Activated effector memory CD4-positive, alpha-beta T cell treated with Interleukin-2 at 50 U/mL for 16 hours (primary cell): ENCODE measurements at places on chromosomes 2 and 18.

DNA sequence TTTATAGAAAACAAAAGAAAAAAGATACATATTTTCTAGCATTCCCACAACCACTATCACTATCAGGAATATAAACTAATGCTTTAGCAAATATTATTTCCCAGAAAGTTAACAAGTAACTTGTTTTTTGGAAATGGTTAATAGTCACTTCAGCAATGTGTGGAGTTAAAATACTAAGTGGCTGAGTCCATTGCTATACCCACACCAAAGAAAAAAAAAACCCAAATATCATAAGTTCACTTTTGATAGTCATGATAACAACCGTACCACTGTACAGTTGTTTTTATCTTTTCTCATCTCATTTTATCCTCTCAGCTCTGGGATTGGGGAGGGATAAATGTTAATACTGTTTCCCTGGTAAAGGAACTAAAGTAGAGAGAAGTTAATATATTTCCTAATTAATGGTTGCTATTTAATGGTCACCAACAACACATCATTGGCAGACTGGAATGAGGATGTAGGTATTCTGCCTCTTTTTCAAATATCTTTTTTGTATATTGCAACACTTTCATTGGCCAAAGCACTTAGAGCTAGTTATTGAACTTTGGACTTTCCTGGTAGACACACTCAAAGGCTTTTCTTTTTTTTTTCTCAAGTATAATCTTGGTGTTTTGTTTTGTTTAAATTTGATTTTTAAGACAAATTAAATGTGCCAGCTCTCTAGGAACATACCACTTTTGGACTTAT is 18.4 kb upstream of the KANSL1L start:
- DNase-seq: no peak

- DNase-seq: no peak
Measured at GRCh38 chr2:221100467-221101089, 471.5 kb downstream of the EPHA4 start.

DNA sequence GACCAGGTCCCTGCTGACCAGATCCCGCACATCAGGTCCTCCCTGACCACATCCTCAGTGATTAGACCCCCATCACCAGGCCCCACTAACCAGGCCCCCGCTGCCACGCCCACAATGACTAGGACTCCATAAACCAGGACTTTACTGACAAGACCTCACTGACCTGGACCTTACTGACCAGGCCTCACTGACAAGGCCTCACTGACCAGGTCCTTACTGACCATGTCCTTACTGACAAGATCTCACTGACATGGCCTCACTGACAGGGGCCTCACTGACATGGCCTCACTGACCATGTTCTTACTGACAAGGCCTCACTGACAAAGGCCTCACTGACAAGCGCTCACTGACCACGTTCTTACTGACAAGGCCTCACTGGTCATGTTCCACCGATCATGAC is 107.9 kb upstream of the TEKT4 start:
- DNase-seq: no peak

- DNase-seq: no peak
Measured at GRCh38 chr2:224975761-224976160, 66.5 kb downstream of the DOCK10 start.

DNA sequence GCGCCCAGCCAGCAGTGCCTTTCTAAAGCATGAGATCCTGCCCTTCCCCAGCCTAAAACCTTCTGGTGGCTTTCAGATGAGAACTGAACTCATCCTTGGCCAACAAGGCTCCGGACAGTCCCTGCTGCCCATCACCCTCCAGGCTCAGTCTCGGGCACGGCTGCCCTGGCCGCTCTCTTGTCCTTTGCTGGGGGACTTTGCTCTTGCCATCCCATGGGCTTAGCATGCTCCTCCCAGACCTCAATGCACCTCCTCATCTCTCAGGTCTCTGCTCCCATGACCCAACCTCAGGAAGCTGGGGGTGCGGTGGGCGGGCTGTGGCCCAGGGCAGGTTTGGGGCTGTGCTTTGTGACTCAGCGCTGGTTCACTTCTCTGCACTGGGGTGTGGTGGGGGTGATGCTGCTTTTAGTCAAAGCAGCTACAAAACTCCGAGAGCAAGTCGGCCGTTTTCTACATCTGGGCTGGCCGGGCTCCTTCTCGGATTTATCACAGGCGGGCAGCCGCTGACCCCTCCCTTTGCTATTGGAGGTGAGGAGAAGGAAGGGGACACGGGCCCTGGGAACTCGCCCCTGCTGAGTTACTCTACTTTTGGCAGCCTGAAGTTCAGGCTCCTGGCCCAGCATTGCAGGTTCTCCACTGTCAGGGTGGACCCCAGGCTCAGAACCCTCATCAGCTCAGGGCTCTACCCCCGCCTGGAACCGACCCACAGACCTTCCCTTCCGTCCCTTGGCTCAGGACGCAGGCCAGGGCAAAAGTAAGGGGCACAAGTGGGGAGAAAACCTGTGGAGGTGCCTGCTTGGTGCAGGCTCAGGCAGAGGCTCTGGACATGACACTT is 90.6 kb upstream of the TAF1B start:
- peak; percentile 82 for DNase-seq

DNA sequence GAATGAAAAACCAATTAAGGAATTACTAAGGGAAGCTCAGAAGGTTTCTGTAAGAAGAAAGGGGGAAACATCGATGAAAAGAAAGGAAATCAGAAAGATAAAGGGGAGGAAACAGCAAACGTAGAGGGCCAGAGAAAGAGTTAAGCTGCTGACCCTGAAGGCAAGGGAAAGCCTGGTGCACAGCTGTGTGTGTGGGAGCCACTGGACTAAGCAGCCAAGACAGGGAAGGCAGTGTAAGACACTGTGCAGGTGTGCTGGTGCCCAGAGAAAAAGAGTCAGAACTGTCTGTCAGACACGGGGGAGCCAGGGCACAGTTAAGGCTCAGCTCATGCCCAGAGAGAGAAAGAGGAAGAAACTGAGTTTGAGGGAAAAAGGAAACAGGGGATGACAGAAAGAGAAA is 104.0 kb downstream of the HIBCH start:
- DNase-seq: no peak

GRCh38 chr2:239678186-239678490 is 277.3 kb upstream of the HDAC4 start:
- DNase-seq: no peak

- DNase-seq: no peak
Measured at GRCh38 chr2:134999521-134999920, 47.7 kb downstream of the MAP3K19 start.

DNA sequence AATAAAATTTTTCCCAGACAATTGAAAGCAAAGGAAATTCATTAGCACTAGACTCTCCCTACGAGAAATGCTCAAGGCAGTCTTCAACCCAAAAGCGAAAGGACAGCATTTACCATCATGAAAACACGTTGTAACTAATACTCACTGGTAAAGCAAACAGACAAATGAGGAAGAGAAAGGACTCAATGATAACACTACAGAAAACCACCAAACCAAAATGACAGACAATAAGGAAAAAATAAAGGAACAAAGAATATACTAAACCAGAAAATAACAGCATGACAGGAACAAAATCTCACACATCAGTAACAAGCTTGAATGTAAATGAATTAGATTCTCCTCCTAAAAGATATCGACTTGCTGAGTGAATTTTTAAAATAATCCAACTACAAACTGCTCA is 190.7 kb downstream of the NOL4 start:
- DNase-seq: no peak

GRCh38 chr2:200689115-200689514 is 103.3 kb downstream of the AOX1 start:
- no peak for DNase-seq

- no peak for DNase-seq
Measured at GRCh38 chr2:119442850-119443249, 11.2 kb downstream of the TMEM37 start.

- DNase-seq: no peak
Measured at GRCh38 chr2:170965446-170966225, 36.6 kb downstream of the GORASP2 start.

DNA sequence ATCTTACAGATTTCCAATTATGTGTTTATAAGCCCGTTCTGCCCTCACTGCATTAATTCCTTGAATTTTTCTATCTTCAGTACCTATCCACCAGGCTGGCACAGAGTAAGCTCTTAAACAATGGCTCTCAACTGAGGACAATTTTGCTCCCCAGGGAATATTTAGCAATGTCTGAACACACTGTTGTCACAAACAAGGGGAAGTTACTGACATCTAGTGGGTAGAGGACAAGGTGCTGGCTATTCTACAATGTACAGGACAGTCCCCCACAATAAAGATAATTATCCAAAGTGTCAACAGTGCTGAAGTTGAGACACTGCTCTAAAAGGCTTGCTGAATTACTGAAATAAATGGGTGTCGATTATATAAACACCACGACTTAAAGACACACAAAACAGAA is 5.0 kb downstream of the NDUFS1 start:
- DNase-seq: no peak

- DNase-seq: no peak
Measured at GRCh38 chr2:210072922-210073509, 70.6 kb downstream of the RPE start.

GRCh38 chr2:84958135-84959059 is 12.6 kb upstream of the KCMF1 start:
- DNase-seq: no peak

DNA sequence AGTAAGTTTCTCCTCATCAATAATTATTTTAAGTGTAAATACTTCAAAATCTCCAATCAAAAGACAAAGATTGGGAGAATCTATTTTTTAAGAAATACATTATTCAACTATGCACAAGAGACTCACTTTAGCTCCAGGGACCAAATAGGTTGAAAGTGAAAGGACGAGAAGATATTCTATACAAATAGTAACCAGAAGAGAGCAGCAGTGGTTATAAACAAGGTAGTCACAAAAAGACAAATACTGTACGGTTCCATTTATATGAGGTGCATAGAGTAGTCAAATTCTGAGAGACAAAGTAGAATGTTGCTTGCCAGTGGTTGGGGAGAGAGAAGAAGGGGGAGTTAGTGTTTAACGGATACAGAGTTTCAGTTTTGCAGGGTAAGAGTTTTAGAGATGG is 69.8 kb downstream of the POU3F3 start:
- DNase-seq: no peak

- DNase-seq: no peak
Measured at GRCh38 chr2:236826606-236827156, 257.1 kb downstream of the ACKR3 start.

DNA sequence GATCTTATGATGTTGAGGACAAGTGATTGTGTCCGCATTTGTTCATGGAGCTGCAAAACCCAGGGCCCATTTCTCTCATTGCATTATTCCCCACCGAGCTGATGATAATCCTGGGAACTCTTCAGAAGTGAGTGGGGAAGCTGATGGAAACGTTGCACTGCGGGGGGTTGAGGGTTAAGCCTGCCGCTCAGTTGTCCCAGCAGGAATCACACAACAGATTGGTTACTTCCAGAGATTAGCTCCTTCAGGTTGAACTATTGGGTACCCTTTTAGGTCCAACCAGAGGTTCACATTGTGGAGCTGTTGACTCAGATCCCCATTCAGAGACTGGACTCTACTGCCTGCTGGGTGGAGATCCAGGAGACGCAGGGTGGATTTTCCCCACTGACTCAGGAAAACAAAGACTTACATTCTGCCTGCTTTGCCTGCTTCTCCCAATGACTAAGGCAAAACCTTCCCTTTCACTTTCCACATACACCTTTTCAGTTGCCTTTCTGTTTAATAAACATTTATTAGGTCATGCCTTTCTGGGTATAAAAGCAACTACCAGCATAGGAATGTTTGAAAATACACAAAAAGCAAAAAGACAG is 286.4 kb downstream of the TXNL1 start:
- no peak for DNase-seq

- DNase-seq: no peak
Measured at GRCh38 chr2:68506170-68506569, 38.8 kb downstream of the APLF start.

- DNase-seq: no peak
Measured at GRCh38 chr2:54535599-54536195, 79.6 kb downstream of the SPTBN1 start.

DNA sequence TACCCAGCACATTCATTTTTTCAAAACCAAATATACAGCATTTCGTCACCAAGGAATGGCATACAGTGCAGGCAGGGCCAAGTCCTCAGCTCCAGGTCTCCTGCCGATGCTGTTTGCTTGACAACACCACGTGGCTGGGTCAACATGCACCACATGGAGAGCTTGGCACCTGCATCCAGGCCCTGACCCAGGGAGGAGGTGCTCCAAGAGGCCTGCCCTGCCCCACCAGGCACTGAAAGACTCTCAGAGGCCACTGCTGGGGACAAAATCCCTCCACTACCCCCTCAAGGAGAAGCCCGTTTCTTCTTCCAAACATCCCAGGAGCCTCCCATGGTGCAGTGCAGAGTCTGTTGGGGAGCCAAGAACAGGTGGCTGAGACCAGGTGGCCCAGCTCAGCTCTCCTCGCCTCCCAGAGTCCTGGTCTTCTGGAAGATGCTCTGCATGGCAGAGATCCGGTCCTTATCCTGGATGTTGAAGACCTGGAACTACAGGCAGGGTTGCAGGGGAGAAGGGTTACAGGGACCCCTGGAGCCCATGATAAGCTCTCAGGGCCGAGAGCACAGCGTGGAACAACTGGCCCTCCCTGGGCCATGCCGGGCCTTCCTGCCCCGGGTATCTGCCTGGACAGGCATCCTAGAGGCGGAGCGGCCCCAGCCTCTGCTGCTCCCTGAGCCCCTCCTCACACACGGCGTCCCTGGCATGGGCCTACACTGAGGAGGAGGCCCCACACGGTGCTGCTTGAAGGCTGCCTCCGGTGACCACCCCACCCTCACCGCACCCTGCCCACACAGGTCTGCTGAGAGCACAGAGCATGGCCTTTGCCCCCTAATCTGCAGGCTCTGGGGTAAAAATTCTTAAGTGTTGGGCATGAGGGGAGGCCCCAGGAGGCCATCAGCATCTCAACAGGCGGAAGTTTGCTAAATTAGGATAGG is 9.0 kb downstream of the MAB21L4 start:
- DNase-seq: no peak

- no peak for DNase-seq
Measured at GRCh38 chr2:46747297-46747818, 168.2 kb downstream of the MCFD2 start.

DNA sequence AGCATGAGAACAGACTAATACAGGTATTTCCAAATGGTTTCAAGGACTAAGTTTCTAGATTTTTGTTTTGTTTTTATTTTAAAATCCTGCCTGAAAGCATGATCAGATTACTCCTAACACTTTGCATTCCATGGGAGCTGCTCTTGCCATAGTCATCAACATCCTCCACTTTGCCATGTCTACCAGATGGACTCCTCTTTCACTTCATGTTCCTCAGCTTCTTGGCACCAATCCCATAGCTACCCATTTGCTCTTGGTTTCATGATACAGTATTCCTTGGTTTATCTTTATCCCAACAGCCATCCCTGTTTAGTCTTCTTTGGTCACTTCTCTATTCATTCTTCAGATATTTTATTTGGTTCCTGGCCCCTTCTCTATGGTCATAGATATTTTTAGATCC is 154.2 kb upstream of the CCDC195 start:
- no peak for DNase-seq

DNA sequence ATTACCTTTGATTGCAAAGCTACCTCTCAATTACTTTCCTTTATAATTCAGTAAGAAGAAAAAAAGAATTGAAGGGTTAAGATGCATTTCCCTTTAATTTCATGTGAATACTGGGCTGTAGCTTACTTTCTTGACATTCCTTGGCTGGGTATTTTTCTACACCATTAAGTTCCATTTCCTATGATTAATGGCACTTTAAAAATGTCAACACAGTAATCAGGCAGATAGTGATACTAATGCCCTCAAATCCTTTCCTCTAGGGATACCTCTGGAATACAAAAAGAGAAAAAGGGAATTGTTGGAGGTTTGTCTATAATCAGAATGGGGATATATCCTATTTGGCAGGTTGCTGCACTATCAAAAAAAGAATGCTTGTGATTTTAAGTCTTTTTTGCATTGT is 216.9 kb downstream of the SRBD1 start:
- no peak for DNase-seq
